ENCODE measurements at places on chromosomes 11 and 22.

- no peak for DNase-seq
These were observed 260.0 kb upstream of the CADM1 start for GRCh38 chr11:115764176-115764575.

GRCh38 chr22:44703255-44703870, 1.4 kb downstream of the PRR5 start:
- no peak for DNase-seq

GRCh38 chr22:36350751-36351594, 36.8 kb downstream of the MYH9 start:
- DNase-seq: no peak

- no peak for DNase-seq
These were observed 2.5 kb downstream of the MIF start for GRCh38 chr22:23896523-23897186.

DNA sequence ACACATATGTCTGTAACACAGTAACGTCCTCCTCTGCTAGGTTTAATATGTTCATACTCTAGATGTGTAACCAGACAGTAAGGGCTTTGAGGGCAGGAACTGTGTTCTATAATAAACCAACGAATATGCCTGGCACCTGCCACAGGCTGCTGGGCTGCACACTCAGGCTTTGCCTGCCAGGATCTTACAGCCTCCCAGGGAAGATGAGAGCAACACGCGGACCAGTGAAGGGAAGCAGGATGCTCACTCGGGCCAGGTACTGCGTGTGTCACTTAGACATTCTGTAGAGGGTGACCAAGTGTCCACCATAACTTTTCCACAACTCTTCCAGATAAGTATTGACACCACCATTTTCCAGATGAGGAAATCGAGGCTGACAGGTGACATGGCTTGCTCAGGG, 21.7 kb upstream of the BAIAP2L2 start:
- no peak for DNase-seq

DNA sequence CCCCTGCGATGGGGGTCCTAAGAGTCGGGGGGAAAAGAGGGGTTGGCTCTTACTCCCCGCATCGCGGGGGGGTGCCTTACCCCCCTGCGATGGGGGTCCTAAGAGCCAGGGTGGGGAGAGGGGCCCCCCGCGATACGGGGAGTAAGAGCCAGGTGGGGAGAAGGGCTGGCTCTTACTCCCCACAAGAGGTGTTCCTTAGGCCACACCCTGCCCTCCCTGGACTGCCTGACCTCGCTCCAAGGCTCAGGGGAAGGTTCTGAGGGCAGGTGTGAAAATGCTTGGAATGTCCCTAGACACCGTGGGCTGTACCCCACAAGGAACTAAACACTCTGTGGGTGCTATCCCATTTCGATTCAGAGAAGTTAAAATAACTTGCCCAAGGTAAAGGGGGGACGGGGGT, 7.8 kb downstream of the UNC93B1 start:
- DNase-seq: no peak

DNA sequence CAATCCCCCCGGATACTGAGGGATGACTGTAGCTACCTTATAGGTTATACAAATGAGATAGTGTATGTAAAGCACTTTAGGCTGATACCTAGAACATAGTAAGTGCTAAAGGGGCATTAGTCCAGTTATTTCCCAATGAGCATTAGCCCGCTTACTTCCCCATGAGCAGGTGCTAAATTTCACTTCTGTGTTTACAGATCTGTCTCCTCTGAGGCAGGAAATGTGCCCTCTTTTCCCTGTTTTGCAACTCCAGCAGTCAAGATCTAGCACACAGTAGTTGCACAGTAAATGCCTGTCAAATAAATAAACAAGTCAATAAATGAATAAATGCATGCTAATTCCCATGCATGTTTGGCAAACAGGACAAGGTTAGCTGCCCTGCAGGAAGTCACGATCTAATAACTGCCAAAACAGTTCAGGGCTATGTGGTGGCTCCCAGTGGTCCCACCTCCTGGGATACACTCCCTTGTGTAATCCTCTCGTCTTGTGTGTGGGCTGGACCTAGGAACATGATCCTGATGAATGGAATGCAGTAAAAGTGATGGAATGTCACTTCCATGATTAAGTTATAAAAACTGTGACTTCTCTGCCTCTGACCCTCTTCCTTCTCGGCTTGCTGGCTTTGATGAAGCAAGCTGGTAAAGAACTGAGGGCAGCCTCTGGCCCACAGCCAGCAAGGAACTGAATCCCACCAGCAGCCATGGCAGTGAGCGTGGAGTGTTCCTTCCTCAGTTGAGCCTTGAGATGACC, 459.0 kb downstream of the SOX6 start:
- no peak for DNase-seq

- DNase-seq: no peak
These were observed at the start of gene BID for GRCh38 chr22:17774206-17774925. Gene BID (minus strand): TSS chr22:17774469. CDS start chr22:17750116, 24,353 bp downstream.

DNA sequence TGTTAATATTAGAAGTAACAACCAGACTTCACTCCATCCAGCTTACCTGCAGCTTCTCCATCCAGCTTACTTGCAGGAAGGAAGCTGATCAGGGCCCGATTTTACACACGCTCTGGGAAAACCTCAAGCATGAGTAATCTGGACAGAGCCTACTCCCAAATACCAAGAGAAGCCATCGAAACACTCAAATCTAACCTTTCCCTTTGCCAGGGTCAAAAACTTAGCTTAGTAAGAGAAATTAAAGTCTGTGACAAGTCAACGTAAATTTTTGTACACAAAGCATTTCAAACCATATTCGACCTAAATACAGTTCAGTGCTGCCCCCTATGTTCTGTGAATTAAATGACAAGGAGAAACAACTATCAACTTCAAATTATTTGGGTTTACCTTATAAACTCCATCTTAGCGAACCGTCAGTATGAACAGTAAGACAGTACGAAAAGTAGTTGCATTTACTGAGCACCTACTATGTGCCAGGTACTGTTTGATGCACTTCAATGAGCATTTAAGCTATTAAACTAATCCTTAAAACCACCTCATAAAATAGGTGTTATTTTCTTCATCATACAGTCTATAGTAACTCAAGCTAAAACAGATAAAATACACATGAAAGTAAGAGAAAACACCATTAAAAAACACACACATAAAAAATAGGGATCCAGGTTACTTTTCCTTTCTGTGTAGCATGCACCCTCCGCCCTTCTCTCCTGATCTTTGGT, 36.9 kb downstream of the ARFGAP3 start:
- DNase-seq: no peak

All from stimulated activated CD4-positive, alpha-beta T cell treated with anti-CD3 and anti-CD28 coated beads, Interleukin-4, amount 100 ng/mL, for 48 hours (primary cell).